Stimulated activated CD8-positive, alpha-beta memory T cell treated with anti-CD3 and anti-CD28 coated beads, Interleukin-12 subunit alpha, Interleukin-12 subunit beta, amount 100 ng/mL, for 1 hour (primary cell): ENCODE measurements at places on chromosomes 2 and 18.

- no peak for DNase-seq
Measured at GRCh38 chr2:67243919-67244318, 153.2 kb upstream of the ETAA1 start.

- no peak for DNase-seq
Measured at GRCh38 chr2:27362678-27363420, 6.3 kb upstream of the GTF3C2 start.

- no peak for DNase-seq
Measured at GRCh38 chr2:29010946-29011345, 29.8 kb downstream of the TOGARAM2 start.

DNA sequence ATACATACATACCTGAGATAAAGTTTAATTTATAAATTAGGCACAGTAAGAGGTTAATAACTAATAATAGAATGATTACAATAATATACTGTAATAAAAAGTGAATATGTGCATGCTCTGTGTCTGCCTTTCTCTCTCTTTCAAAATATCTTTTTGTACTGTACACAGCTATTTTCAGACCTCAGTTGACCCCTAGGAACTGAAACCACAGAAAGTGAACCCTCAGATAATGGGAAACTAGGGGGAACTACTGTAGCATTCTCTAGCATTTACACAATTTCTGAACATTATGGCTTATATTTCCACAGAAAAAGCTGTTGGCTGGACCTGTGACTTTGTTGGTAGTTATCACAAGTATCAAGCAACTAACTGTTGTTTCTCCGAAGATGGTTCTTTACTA, 25.9 kb downstream of the WDR75 start:
- DNase-seq, result no peak

DNA sequence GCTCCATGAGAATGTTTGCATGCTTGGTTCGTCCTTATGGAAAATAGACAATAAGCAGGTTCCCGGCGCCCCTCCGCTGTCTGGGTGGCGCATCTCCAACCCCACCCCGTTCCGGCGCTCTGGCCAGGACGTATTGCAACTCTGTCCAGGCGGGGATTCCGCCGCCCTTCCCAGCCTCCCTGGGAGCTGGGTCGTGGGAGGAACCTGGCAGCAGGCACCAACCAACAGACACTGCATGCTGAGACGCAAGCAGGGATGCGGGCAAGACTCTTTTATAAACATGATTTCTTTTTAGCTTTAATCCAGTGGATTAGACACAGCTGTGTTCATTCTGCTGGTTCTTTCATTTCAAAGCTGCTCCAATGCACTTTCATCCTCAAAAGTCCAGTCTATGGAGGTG, 240.2 kb downstream of the SH3BP4 start:
- no peak for DNase-seq

GRCh38 chr2:150689590-150689989, 202.1 kb upstream of the RND3 start:
- no peak for DNase-seq

GRCh38 chr2:240645346-240645745, 20.1 kb downstream of the GPR35 start:
- DNase-seq, result no peak

GRCh38 chr2:236265675-236266074, 1.5 kb upstream of the ASB18 start:
- DNase-seq, result no peak
